Stimulated activated CD8-positive, alpha-beta memory T cell treated with anti-CD3 and anti-CD28 coated beads, Interleukin-15, amount 100 ng/mL, for 1 hour (primary cell): ENCODE measurements at places on chromosomes 16 and 17.

- DNase-seq: no peak
Observed at GRCh38 chr17:30942308-30943079, 20.7 kb downstream of the ADAP2 start.

DNA sequence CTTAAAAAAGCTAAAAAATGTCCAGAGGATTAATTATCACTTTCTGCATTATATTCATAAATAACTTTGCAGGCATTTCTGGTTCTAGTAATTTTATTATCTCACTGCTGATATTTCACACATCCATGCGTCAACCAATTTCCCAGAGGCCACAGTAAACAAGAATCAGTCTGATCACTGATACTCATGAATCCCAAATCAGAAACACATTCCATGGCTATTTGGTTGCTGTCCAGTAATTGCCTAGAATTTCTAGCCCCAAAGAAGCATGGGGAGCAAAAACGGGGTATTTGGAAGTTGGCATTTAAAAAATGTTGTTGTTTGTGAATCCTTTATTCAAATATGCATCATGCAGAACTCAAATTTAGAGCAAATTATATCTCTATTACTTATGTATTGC is 244.8 kb downstream of the CDH8 start:
- no peak for DNase-seq

- DNase-seq: no peak
Observed at GRCh38 chr17:45923511-45924268, 29.3 kb downstream of the MAPT start.

GRCh38 chr17:42895185-42895555 is 5.4 kb upstream of the G6PC1 start:
- no peak for DNase-seq

DNA sequence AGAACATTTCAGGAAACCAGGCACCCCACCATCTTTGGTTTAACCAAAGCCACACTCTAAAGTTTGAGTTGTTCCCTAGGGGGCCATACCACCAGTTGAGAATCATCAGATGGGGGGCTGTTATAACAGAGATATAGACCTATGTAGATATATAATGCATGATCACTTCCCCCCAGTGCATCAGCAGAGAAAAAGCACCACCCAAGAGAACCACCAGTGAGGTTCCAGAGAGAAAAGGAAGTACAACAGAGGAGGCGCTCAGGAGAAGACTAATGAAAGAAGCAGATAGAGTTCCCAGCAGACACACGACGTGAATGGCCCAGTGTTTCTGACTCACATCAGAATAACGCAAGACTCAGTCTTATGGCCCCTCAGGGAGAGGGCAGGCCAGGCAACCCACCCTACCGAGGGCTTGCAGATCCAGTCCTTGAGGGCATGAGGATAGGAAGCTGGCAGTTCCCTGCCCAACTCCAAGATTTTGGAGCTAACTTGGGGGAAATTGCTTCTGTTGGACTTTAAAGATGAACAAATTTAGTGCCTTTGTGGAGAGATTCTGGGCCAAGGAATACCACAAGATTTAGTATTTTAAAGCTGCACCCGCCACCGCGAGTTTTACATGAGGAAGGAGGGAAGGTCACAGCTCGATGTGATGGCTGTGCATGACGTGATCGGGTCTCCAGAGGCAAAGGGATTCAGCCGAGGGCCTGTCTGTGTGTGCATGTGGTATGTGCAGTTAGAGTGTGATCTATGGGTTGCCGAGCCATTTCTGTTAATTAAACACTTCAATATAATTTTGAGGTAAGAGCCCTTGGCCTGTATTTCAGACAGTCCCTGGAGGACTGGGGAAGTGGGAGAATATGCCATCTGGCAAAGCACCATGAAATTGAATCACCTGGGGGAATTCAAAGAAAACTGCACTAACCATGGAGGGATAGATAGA is 53.1 kb downstream of the AIPL1 start:
- DNase-seq: no peak

DNA sequence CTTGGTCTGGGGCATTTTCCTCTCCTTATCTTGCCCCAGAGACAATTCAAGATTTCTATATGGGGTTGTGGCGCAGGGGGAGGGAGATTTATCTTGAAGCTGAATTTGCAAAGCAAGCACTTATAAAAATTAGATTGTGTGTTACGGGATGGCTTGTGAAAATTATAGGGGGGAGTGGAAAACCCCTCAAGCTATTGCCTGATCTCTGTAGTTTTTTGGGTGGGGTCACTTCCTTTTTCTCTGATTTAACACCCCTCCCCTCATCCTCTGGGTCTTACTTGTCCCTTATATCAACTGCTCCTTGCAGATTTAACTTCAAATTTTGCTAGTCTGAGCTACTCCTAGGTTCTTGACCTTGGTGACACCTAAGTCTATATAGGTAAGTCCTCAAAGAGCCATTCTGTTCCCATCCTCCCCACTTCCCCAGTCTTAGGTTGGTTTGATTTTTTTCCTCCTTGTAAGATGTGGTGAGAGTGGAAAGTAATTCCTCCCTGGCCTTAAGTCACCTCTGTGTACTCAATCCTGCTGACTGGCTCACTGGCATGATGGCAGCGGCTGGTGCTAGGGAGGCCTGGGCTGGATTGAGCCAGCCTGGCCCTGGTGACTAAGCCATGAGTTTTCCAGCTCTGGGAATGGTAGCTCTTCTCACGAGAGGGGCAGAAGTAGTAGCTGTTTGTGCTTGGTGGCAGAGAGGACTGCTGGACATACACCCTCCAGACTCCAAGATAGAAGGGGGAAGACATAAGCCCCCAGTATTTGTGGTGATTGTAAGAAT is 2.3 kb downstream of the ARL4D start:
- no peak for DNase-seq

DNA sequence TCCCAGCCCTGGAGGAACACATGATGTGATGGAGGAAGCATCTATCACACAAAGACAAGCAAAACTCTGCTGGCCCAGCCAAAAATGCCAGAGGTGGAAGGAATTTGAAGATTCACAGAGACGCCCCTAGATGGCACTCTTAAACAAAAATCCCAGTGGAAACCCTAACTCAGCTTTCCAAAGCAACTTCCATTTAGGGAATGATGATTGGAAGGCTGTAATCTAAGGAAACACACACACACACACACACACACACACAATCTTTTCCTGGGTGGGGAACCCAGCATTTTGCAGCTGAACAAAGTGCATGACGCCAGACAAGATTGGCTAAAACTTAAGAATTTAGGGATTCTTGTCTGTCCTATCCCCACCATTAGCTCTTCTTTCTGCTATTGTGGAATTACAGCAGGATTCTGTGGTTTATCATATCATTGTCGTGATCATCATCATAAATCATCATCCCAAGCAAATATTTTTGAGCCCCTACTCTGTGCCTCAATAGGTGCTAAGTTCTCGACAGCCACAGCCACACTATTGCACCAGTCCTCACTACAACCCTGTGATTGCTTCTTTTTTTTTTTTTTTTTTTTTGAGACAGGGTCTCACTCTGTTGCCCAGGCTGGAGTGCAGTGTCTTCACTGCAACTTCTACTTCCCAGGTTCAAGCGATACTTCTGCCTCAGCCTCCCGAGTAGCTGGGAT is 1.6 kb upstream of the LDAF1 start:
- DNase-seq: no peak
